Gastroesophageal sphincter (tissue), 4 donors: ENCODE measurements at places on chromosomes 5 and 9. TPM values are rescaled to one million over a fixed set of nuclear protein-coding genes. Genes with fewer than 3 reads are reported as not detected.

The LCN12 gene
- not detected for total RNA-seq

DNA sequence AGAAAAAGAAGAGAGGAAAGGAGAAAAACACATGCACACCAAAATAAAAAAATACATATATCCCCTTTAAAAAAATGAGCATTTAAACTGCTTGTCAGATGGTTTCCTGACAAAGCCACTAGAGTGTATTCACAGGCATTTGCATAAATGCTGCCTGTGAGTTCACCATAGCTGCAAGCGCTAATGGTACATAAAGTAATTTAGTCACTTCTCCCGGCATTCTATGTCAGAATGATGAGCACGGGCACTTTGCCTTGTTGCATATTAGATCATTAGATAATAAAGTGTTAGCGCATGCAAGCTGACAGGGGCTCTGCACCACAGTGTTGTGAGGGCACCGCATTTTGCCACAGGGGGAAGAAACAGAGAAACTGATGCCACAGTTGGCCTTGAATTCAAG lies 280.6 kb downstream of the EBF1 start:
- no peak for ATAC-seq

DNA sequence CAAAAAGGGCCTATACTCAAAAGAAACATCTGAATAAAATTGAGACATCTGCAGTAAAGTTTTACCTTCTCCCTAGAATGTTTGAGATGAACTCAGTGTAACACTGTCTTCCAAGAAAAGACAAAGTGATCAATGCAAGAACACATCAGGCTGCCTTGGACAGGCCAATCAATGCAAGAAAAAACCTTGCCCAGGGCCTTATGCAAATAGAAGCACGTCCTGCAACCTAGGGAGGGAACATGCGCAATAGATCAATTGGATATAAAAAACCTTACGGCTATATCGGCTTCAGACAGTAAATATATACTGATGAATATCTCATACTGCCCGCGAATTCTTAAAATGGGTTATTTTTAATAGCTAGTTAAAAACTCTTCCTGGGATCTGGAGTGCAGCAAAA lies 66.4 kb upstream of the POU5F2 start:
- no peak for ATAC-seq

GRCh38 chr5:14739538-14739937 lies 75.0 kb downstream of the OTULIN start:
- peak; percentile 62 for ATAC-seq

GRCh38 chr5:45648744-45649143 lies 47.4 kb downstream of the HCN1 start:
- no peak for ATAC-seq

DNA sequence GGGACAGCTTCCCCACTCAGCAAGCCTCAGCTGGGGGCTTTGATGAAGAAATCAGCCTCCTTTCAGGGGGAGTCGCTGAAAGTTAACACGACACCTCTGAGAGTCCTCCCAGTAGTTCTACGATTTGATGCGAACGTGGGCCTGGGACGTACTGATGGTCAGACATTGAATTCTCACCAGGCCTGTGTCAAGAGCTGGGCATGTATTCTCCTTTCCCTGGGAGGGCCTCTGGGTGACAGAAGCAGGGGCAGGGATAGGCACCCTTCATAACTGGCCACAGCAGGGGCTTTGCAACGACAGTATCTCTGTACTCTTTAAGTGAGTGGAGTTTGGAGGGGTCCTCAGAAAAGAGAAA lies 15.6 kb upstream of the COL5A1 start:
- no peak for ATAC-seq

DNA sequence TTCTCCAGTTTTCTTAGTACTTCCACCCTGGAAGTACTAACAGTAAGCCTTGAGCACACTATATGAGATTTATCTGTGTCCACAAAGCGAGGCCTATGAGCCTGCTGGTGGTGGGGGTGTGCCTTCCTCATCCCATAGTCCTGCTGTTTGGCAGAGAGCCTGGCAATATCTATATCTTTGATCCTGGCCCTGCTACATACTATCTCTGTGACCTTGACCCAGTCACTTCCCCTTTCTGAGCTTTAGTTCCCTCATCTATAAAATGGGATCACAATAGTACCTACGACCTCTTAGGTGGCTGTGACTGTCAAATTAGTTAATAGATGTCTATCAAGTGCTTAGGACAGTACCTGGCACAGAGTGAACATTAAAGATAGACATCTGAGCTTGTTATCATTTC lies 114.6 kb upstream of the SAP30L start:
- no peak for ATAC-seq

GRCh38 chr9:73149371-73150067 lies 2.1 kb upstream of the ANXA1 start:
- ATAC-seq = peak; percentile 62

DNA sequence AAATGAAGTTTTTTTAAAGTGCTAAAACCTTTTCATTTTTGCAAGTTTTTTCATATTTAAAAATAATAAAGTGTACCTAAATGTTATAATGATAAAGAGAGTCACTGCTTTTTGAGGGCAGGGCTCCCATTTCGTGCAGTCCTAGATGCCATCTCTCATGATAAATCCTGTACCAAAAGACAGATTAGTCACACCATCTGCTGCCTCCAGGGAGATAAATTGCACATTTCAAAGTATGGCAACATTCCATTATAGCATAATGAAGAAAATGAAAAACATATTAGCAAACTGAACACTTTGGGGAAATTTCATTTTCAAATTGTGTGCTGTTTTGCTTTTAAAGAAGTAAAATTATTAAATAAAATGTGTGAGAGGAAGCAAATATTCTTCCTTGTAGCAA lies 257.2 kb downstream of the KIAA0825 start:
- ATAC-seq = no peak

DNA sequence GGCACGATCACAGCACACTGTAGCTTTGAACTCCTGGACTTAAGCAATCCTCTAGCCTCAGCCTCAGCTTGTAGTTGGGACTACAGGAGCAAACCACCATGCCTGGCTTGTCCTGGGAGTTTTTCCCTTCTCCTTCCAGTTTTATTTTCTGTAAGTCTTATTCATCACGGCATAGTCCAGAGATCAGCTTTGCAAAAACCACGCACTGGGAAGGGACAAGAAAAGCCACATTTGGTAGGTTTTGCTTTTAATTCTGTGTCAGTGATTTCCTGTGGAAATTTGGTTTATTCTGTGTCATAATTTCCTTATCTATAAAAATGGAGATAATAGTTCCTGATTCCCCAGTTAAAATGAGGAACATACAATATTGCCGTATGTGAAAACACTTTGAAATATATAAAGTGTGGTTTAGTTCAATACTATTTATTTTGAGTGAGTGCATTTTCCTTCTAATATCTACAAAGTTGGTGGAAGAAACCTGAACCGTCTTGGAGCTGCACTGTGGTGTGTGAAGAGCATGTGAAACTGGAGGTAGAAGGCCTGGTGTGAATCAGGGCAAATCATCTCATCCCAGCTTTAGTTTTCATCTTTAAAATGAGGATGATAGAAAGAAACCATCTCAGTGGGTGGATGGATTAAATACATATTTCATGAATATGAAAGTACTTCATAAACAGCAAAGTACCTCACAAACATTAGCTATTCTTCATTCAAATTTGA lies 92.8 kb upstream of the ELL2 start:
- no peak for ATAC-seq

DNA sequence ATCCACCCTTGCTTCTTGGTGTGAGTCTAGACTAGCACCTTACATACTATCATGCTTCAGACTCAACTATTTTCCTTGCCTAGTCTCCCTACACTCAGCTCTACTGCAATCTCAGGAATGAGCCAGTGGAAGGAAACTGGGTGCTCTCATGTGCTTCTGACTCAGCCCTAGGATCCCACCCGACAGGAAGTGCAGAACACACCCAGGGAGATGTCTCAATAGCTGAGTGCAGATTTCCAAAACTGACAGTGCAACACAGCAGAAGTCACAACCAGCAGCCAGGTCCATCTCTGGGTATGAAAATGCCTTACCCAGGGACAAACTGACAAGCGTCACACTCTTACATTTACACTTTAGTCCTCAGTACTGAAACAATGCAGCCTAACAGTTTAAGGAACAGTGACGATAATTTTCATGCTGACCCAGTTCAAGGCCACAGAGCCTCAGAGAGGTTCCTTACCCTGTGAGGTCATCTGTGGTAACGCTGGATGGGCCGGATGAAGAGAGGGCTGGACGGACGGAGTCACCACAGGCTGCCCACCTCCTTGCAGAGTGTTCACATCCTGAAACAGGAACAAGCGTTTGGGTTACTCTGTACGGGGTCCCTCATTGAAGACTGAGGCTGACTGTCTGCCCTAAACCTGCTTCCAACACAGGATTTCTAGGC lies 33.0 kb downstream of the FKBP15 start:
- peak; percentile 96 for ATAC-seq
